ENCODE measurements at places on chromosomes 5 and 9. TPM values are rescaled to one million over a fixed set of nuclear protein-coding genes. Genes with fewer than 3 reads are reported as not detected.

The PCDHA9 gene
- polyA plus RNA-seq, result 0.03 TPM

The TMEM161B gene
- 9.6 TPM for polyA plus RNA-seq

The BASP1 gene
- polyA plus RNA-seq, result 60.8 TPM

DNA sequence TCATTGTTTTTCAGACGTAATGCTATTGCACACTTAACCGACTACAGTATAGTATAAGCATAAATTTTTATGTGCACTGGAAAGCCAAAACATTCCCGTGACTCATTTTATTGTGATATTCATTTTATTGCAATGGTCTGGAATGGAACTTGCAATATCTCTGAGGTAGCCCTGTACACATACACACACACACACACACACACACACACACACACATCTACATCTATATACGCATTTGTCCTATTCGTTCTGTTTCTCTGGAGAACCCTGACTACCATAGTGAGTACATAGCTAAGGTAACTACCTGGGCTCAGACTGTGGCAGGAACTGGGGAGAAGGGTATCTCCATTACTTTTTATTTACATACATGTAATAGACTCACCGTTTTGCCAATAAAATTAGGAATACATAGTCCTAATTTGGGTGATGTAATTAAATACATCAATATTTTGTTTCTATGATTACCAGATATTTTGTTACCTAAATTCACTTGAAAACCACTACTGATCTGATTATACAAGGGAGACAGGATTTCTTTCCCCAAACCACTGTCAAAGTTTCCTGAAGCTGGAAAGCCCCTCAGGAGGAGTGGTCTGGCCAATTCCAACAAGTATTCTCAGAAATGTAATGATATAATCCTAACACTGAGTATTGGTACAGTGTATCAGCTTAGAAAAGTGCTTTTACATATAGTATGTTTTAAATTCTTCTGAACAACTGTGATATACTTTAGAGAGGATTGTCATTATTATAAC, 74.0 kb upstream of the PLPP1 start:
- H3K4me1 ChIP-seq, result peaks cover 12% of the 10 kb centered on the region
- no peak overlapping the region for H3K4me3 ChIP-seq
- H3K27ac ChIP-seq, result no peak overlapping the region

DNA sequence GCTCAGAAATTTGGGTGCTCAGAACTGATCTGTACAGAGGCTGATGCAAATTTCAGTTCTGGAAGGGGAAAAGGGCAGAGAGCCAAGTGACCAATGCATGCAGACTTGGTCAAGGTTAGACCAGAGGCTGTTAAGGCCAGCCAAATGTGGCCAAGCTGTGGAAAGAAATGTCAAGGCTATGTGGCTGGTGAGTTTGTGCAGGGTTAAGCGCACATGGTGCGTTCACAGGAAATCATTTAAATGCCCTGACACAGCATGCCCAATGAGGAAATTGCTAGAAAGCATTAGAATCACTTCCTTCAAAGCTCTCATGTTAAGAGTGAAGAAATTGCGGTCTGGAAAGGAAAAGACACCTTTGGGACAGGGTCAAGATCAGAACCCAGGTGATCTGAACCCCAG, 58.0 kb downstream of the PTPN3 start:
- H3K4me1 ChIP-seq, result peaks cover 6% of the 10 kb centered on the region
- no peak overlapping the region for H3K4me3 ChIP-seq
- peaks cover 10% of the 10 kb centered on the region for H3K36me3 ChIP-seq
- no peak overlapping the region for H3K27ac ChIP-seq
- DNase-seq, result no peak

All from stomach (tissue), 19 donors.